Mesothelial cell of epicardium (in vitro differentiated cells): ENCODE measurements at places on chromosomes 1 and 21. TPM values are rescaled to one million over a fixed set of nuclear protein-coding genes. Genes with fewer than 3 reads are reported as not detected.
A peak's percentile ranks its signal among the peaks of the same experiment; 100 is the strongest.

DNA sequence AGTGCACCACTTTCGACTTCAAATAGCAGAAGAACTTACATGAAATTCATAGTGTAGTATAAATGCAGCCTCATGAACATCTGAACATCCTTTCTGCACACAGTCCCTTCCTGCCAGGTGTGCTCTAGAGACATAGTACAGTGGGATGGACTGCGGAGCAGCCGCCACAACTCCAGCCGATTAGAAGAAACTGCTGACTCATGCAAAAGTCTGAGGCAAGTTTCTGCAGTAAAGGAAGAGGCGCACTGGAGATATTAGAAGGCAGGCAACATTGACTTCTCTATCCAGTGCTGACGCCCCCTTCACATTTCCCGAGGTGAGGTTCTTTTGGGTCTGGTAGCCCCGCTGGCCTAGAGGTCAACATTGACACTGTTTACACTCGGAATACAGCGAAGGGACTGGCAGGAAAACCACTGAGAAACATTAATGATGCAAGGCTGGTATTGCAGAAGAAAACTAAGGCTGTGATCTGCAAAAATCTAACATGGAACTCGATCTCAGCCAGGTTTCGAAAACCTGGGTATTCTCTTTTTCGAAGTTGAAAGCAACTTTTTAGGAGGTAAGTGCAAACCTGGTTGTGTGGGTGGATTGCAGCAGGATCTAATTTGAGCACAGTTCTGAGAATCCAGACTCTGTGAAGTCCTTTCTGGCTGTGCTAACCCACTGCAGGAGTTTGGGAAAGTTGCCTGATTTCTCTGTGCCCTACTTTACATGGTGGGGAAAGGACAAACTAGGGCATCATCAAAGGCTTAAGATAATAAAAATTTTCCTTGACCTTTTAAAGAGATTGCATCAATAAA, 90.7 kb downstream of the CDC7 start:
- H3K4me3 ChIP-seq: no peak overlapping the region
- H3K36me3 ChIP-seq: no peaks in the 10 kb centered on the region
- H3K4me1 ChIP-seq: peaks cover 19% of the 10 kb centered on the region
- H3K27ac ChIP-seq: no peak overlapping the region

GRCh38 chr1:3516911-3517675, 62.6 kb downstream of the ARHGEF16 start:
- H3K4me3 ChIP-seq: no peak overlapping the region
- no peaks in the 10 kb centered on the region for H3K27me3 ChIP-seq
- peaks cover 7% of the 10 kb centered on the region for H3K36me3 ChIP-seq
- H3K4me1 ChIP-seq: no peaks in the 10 kb centered on the region
- no peak overlapping the region for H3K27ac ChIP-seq

DNA sequence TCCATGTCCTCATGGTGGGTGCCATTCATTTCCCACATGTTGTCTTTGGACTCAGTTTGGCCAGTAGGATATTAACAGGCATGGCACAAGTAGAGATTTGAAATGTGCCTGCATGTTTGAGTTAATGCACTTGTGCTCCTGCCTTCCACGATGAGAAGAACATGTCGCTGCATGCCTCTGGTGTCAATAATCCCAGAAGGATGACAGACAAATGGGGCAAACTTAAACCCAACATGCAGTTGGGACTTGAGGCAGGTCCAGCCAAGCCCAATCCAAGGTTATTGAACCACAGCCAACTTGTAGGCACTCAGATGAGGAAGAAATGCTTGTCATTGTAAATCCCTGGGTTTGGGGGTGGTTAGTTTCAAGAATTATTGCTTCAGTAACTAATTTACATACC, 174.6 kb downstream of the TRIM33 start:
- DNase-seq: no peak
- no peak overlapping the region for H3K27ac ChIP-seq
- no peak overlapping the region for H3K4me3 ChIP-seq

- H3K36me3 ChIP-seq: no peaks in the 10 kb centered on the region
- DNase-seq: no peak
- no peaks in the 10 kb centered on the region for H3K4me1 ChIP-seq
- H3K27me3 ChIP-seq: no peaks in the 10 kb centered on the region
- H3K4me3 ChIP-seq: no peak overlapping the region
Measured at GRCh38 chr1:194296201-194296600, 1109.8 kb upstream of the B3GALT2 start.

GRCh38 chr1:21262293-21263051, 27.8 kb downstream of the ECE1 start:
- H3K27ac ChIP-seq: peak overlapping the region; percentile 89
- no peaks in the 10 kb centered on the region for H3K27me3 ChIP-seq
- no peak overlapping the region for H3K4me3 ChIP-seq

Gene CGN
- 37.5 to 39.1 TPM (median 38.9 TPM) in 3 replicates for total RNA-seq

GRCh38 chr21:46299167-46299566, 13.0 kb downstream of the YBEY start:
- peaks cover 22% of the 10 kb centered on the region for H3K36me3 ChIP-seq
- no peak overlapping the region for H3K27ac ChIP-seq
- no peaks in the 10 kb centered on the region for H3K27me3 ChIP-seq
- peaks cover 5% of the 10 kb centered on the region for H3K4me1 ChIP-seq
- no peak for DNase-seq
- no peak overlapping the region for H3K4me3 ChIP-seq

DNA sequence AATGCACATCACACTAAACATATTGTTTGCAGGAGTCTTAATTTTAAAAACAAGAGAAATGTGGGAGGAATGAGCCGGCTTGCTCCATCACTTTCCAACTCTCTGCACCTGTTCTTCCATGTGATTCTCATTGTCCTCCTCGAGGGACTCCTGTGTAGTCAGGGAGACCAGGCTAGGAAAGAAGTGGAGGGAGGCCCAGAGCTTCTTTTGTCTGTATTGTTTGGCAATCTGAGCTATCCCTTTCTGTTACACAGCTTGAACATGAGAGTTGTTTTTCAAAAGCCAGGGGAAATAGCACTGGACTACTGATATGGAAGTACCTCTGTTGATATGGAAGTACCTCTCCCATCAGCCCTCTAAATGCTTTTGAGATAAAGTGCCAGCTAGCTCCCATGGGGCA, 18.8 kb upstream of the LRRC8D start:
- peaks cover 1% of the 10 kb centered on the region for H3K4me1 ChIP-seq
- DNase-seq: no peak
- H3K27me3 ChIP-seq: no peaks in the 10 kb centered on the region
- H3K27ac ChIP-seq: no peak overlapping the region
- no peaks in the 10 kb centered on the region for H3K36me3 ChIP-seq

DNA sequence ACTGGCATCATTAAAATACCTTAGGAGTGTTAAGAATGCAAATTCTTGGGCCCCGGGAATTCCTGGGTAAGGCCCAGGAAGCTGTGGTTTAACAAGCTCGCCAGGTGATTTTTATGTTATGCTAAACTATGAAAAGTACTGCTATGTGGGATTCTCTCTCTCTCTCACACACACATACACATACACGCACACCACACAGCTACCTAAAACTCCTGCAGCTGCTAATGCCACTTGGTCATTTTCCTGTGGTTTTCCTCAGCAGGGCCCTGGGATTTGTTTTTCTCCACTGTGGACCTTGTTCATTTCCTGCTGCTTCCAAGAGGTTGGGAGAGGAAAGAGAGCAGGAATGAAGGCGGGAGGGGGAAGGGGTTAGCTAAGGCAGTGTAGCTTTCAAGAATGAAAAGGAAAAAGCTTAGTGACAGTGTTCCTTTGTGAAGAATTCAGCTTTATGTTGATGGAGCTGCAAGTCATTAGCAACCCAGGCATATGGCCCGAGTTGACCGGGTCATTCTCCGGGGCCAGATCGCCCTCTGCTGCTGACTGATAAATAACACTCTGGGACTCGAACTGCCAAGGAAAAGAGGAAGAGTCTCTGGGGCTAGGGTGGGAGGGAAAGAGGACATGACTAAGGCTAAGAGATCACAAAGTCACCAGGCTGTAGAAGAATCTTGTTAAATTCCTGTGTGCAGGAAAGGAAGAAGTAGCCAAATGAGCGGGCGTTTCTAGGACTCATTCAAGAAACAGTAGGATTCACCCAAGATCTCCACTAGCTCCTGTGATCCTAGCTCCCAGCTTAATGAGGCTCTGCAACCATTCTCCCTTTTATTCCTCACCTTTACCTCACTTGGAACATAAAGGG, 30.5 kb upstream of the LRIG2 start:
- no peaks in the 10 kb centered on the region for H3K27me3 ChIP-seq
- no peak overlapping the region for H3K4me3 ChIP-seq
- H3K27ac ChIP-seq: peak overlapping the region; percentile 74
- DNase-seq: no peak

DNA sequence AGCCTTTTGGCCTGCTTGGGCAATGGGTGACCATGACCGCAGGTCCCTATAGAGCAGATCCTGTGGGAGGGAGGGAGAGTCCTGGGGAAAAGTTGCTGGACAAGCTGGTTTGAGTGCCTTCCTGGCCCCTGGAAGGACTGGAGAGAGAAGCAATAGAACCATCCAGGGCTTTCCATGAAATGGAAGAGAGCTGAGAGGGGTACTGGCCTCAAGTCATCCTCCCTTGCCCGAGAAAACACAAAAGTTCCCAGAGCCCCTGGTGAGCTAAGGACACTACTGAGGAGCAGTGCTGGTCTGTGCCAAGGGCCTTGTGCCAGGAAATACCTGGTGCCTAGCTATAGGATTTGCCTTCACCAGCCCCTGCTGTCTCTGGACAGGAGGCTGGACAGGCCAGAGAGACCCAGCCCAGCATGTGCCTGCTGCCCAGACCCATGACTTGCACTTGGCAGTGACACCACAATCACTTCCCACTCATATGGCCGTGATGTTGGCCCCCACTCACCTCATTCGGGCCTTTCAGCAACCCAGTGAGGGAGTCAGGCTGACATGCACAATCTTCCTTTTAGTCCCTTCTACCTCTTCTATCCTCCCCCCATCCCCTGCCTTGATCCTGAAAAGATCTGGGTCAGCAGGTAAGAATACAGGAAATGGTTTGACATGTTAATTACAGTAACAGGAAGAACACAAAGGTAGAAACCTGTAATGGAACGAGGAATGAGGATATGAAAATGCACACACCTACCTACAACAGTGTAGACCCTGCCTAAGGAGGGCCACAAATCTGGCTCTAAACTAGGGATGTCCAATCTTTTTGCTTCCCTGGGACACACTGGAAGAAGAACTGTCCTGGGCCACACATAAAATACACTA, 7.0 kb downstream of the SH3BP5L start:
- no peak overlapping the region for H3K27ac ChIP-seq
- peaks cover 9% of the 10 kb centered on the region for H3K4me1 ChIP-seq
- no peak for DNase-seq
- H3K27me3 ChIP-seq: no peaks in the 10 kb centered on the region

Gene ZSCAN20
- 7.6 to 9.2 TPM (median 8.0 TPM) in 3 replicates for total RNA-seq

Gene GBP7
- not detected in 3 replicates for total RNA-seq

DNA sequence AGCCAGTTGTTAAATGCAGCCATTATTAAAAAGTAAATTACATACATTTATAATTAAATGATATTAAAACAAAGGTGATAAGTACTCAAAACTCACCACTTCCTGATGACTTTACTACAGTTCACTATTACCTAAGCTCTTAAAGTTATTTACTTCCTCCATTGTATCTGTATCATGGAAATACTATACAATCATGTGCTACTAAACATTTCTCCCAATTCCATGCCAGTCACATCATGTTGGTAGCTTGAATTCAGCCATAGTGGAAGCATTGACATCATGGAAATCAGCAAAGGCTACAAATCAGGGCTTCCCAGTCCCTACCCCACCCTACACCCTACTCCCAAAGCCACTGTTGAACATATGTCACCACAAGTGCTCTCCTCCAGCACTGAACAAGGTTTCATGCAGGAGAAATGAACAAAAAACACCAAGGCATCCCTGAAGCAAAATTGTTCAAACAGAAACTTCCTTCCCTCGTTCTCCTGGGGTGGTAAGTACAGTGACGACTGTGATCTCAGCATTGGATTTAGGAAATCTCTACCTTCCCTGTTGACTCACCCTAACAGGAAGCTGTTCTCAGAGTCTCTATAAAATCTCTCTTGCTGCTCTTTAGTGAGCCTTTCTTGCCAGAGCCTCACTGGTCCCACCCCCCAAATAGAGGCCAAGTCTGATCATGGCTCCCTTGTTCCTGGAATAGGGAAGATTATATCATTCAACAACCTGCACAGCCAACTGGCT, 12.7 kb downstream of the VSIG8 start:
- DNase-seq: no peak
- no peak overlapping the region for H3K27ac ChIP-seq
- peaks cover 23% of the 10 kb centered on the region for H3K4me1 ChIP-seq
- no peaks in the 10 kb centered on the region for H3K36me3 ChIP-seq

Gene TAL1
- total RNA-seq: 0.09 to 0.24 TPM in 2 of 3 replicates, not detected in the other

GRCh38 chr1:178266619-178267066, 172.7 kb downstream of the RASAL2 start:
- no peaks in the 10 kb centered on the region for H3K36me3 ChIP-seq
- peaks cover 37% of the 10 kb centered on the region for H3K4me1 ChIP-seq

DNA sequence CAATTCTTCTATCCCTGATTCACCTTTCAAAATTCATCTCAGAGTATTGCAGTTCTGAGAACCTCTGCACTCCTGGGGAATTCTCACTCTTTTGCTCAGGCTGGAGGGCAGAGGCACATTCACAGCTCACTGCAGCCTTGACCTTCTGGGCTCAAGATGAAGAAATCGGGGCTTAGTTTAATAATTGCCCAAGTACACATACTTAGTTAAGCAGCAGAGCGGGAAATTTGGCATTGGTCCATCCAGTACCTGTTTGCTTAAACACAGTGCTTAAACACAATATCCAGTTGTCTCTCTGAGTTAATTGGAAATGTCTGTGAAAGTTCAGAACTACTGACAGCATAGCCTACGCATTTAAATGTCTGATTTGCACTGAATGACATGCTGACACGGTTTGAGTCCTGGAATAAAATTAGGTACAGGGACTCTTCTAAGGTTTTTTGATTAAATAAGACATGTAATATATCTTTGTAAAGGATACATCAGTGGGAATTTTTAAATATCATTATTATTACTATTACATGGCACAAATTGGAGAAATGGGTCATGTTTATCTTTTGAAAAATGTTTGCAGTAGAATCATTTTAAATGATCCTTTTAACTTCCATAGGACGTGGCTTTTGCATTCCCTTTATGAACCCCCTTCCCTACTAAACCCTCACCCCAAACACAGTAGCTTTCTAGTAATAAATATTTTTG, 337.4 kb downstream of the SRGAP2C start:
- H3K36me3 ChIP-seq: no peaks in the 10 kb centered on the region
- peaks cover 3% of the 10 kb centered on the region for H3K27me3 ChIP-seq
- H3K27ac ChIP-seq: no peak overlapping the region
- H3K4me3 ChIP-seq: no peak overlapping the region

Gene KRTAP11-1
- not detected in 3 replicates for total RNA-seq

DNA sequence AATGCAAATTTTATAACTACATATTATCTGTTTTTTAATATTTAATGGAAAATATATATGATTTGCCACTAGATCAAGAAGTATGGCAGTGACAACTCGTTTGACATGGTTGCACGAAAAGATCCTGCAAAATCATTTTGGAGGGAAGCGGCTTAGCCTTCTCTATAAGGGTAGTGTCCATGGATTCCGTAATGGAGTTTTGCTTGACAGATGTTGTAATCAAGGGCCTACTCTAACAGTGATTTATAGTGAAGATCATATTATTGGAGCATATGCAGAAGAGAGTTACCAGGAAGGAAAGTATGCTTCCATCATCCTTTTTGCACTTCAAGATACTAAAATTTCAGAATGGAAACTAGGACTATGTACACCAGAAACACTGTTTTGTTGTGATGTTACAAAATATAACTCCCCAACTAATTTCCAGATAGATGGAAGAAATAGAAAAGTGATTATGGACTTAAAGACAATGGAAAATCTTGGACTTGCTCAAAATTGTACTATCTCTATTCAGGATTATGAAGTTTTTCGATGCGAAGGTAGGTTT, 556 bp downstream of the IFI44 start:
- peaks cover 27% of the 10 kb centered on the region for H3K4me1 ChIP-seq
- no peak for DNase-seq
- peak overlapping the region; percentile 10 for H3K27ac ChIP-seq

GRCh38 chr1:220119043-220119512, 25.1 kb downstream of the IARS2 start:
- H3K4me1 ChIP-seq: no peaks in the 10 kb centered on the region
- no peak for DNase-seq
- no peak overlapping the region for H3K27ac ChIP-seq
- no peaks in the 10 kb centered on the region for H3K27me3 ChIP-seq
- peaks cover 14% of the 10 kb centered on the region for H3K36me3 ChIP-seq
